Caki2 (cell line): ENCODE measurements at places on chromosomes 7 and 10.

GRCh38 chr7:50856806-50857205 lies 74.1 kb upstream of the GRB10 start:
- DNase-seq, result no peak

GRCh38 chr7:156435486-156436231 lies 204.9 kb upstream of the RNF32 start:
- DNase-seq, result no peak

DNA sequence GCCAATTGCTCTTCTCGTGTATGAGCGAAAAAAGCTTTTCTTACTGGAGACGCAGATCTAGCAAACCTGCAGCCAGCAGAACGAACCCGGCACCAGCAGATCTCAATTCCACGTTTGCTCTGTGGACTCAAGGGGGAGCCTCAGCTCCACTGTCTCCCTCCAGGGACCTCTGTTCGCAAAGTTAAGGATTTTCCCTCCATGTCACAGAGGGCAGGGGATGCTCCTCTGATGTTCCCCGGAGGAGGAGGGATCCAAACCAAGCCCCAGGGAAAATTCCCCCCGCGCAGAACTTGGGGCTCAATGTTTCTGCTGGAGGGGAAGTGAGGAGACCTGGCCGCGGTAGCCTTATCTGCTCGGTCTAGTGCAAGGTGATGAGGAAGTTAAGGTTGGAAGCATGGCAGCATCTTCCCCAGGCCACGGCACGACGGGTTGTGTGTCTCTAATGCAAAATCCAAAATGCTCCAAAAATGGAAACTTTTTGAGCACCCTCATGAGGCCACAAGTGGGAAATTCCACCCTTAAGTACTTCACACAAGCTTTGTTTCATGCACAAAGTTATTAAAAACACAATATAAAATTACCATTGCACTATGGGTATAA lies 9.0 kb downstream of the IQCE start:
- DNase-seq, result no peak

GRCh38 chr7:24974026-24974832 lies 5.7 kb downstream of the OSBPL3 start:
- DNase-seq, result no peak

- DNase-seq, result no peak
Observed at GRCh38 chr10:127407551-127407950, 141.6 kb upstream of the NPS start.

DNA sequence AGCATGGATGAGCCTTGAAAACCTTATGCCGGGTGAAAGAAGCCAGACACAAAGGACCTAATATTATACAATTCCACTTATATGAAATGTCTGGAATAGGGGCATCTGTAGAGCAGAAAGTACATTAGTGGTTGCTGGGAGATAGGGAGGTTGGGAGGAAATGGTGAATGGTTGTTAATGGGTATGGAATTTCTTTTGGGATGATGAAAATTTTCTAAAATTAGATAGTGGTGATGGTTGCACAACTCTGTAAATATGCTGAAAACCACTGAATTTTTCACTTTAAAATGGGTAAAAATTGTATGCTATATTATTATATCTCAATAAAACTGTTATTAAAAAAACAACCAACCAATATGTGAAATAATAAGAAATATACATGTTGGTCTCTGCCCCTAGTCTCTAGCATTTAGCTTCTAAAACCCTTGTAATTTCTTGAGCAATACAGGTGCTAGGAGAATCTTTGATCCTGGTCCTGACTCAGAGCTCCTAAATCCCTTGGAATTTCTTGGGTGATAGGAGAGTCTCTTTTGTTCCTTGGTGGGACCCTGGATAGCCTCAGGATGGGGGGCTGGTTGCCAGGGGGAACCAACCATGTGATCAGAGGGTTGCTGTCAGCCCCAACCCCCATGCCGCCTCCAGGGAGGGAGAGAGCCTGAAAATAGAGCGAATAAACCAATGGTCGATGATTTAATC lies 64.0 kb downstream of the TACR2 start:
- DNase-seq, result no peak

DNA sequence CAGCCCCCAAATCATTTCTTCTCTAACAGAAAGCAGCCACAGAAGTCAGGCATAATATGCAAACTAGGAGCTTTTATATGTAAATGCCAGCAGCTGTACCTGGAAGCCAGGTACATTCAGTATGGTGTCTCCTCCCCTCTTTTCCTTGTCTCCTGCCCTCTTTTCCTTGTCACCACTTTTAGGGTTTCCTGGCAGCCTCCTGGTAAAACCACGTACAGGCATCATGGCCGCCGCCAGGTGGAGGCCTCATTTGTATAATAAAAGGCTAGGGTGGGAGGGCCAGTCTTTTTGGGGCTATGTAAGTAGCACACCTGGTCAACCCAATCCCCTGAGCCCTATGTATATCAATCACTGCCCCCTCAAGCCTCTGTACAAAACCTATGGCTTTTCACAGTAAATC lies 28.7 kb downstream of the PDZD8 start:
- DNase-seq, result no peak

DNA sequence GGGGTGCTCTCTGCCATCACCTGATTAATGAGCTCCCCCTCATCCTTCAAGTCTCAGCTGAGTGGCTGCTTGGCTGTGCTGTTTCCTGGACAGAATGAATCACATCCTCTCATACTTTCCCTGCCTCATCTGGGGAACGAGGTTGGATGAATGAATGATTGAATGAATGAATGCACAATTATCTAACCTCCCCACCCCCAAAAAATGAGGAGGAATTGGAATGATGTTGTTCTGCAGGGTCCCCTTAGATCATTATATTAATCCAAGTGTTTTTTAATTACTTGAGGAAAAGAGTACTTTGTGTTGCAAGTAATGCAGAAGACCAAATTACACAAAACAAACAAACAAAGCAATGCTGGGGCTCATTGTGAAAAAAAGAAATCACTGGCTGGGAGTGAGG lies 240.2 kb downstream of the BUB3 start:
- no peak for DNase-seq

DNA sequence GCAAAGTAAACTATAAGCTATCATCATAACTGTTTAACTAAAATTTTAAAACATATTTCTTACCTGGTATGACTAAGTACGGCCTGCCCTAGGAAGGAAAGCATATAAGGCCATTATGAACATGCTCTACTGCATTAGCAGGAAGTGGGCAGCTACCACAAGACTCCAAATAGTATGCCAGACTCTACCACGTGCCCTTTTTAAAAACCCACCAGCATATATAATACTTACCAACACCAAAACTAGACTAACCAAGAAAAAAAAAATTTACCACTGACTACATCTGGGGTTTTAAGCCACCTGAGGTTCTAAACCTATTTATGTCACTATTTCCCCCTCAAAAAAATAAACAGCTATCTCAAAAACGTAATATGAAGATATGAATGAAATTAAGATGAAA lies 30.1 kb downstream of the NUDCD3 start:
- DNase-seq, result no peak

DNA sequence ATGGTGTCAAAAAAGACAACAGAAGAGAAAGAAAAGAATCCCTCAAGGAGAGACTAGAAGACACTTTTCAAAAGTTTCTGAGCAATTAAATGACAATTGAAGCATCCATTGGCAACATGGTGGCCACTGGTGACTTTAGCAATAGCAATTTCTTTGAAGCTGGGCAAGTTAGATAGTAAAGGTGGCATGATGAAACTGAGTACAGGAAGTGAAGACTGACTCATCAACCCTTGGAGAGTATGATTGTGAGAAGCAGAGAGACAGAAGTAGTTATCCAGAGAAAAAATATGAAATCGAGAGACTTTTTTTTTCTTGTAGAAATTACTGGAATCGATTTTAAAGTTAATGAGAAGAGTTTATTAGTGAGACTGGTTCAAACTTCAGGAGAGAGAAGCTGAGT lies 52.5 kb downstream of the DGKB start:
- no peak for DNase-seq

- DNase-seq, result no peak
Observed at GRCh38 chr10:133390597-133391248, 3.2 kb upstream of the MTG1 start.

DNA sequence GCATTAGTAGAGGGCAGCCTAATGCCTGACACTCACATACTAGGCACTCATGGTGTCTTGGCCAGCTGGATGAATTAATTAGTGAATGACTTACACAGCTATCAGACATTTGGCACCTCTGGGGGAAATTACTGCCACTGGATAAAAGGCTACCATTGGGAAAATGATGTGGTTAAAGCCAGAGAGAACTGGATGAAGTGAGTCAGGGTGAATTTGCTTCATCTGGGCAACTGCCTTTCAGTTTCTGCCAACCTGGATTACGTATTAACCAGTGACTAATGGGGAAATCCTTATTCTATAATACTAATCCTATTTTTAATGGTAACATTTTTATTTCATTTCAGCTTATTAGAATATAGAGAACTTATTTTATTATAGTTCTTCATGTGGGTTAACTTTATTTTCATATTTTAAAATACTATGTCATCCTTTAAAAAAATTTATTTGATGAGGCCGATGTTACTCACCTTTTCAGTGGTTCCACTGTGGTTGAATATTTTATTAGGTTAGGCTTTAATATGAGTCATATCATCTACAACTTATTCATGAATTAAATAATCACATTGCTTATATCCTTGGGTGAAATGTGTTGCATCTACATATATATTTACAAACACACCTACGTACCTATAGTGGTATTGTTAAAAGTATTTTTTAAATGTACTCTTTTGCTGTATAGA lies 85.6 kb upstream of the CAPZA2 start:
- DNase-seq, result peak; percentile 94

DNA sequence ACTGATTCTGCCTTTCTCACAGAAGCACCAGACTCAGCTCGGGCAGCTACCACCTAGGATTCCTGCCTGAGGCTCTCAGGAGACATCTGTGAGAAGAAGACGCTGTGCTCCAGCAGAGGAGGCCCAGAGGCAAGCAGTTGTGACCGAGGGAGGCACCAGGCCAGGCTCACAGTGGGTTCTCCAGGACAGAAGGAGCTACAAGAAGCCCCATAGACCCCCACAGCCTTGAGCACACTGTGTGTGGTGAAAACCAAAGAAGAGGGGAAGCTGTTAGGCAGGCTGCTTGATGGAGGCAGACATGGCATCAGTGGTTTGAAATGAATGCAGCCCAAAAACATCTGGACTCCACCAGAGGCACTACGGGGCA lies 198.8 kb downstream of the GRID1 start:
- no peak for DNase-seq

- DNase-seq, result no peak
Observed at GRCh38 chr10:108633046-108633445, 1290.3 kb downstream of the XPNPEP1 start.

GRCh38 chr7:132503415-132503814 lies 72.9 kb downstream of the PLXNA4 start:
- no peak for DNase-seq

GRCh38 chr10:5565671-5566581 lies 41.2 kb downstream of the CALML3 start:
- no peak for DNase-seq

DNA sequence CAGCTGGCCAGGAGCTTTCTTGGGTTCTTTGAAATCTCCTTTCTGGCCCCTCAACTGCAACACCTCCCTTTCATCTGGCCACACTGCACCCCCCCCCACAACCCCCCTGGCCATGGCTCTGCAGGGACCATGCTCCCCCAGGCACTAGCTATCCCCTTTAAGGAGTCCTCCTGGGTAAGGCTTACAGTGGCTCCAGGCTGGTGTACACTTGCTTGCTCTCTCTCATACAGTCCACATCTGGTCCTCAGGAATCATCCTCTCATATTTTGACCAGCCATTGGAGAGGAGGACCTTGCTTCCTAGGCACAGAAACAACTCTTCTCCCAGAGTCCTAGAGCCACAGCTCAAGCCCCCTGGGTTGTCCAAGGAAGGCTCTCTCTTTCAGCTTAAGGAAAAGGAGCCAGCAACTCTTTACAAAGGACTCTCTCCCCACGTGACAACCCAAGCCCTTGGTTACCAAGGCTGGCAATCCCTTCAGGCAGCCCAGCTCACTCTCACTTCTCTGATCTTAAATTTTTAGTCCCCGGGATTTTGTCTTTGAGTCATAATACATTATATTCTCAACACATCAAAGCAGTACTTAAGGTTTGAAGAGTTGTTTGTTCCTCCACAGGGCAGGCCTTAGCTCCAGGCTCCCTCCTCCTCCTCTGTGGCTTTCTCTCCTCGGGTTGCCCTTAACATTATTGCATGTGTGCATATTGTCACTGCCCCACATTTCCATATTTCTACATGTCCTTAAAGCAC lies 9.9 kb downstream of the GARIN1A start:
- DNase-seq, result no peak

- no peak for DNase-seq
Observed at GRCh38 chr10:96305019-96305418, 785 bp downstream of the DNTT start.

- no peak for DNase-seq
Observed at GRCh38 chr10:129771024-129771423, 193.1 kb downstream of the EBF3 start.

DNA sequence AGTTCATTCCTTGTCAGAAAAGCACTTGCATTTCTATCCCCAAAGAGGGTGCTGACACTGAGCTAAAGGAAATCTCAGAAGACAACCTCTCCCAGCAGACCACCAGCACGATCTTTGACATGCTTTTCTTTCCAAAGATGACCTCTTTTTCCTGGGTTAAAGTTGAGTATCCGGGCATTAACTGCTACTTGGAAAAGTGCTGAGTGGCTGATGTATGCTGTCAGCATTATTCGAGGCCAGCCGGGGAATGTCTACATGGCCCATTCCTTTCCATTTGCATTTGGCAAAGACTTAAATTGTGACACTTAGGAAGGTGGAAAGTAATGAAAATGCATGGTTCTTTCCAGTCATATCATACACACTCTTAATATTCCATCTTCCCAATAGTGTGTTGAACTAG lies 90.6 kb upstream of the SKAP2 start:
- DNase-seq, result no peak

- peak; percentile 7 for DNase-seq
Observed at GRCh38 chr7:142908921-142909890, 23.7 kb upstream of the TRPV6 start.

- no peak for DNase-seq
Observed at GRCh38 chr10:12625393-12626023, 276.2 kb downstream of the CAMK1D start.

DNA sequence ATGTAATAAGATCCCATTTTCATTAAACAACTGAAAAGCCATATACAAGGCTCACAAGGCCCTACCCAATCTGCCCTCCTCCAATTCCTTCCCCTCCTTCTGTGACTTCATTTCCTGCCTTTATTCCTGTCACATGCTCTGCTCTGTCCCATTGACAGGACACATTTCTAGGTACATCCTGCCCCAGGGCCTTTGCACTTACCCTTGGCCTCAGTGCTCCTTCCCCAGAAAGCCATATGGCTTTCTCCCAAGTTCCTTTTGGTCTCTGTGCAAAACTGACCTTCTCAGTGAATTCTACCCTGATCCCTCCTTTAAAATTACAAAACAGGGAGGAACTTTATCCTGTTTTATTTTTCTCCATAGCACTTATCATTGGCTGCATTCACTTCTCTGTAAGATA lies 40.0 kb downstream of the KCNMA1 start:
- DNase-seq, result no peak
